ENCODE measurements at places on chromosomes 1 and 21.

GRCh38 chr1:165857046-165857801, 29.8 kb downstream of the UCK2 start:
- no peak for DNase-seq

GRCh38 chr1:239458144-239458500, 71.8 kb downstream of the CHRM3 start:
- no peak for DNase-seq

DNA sequence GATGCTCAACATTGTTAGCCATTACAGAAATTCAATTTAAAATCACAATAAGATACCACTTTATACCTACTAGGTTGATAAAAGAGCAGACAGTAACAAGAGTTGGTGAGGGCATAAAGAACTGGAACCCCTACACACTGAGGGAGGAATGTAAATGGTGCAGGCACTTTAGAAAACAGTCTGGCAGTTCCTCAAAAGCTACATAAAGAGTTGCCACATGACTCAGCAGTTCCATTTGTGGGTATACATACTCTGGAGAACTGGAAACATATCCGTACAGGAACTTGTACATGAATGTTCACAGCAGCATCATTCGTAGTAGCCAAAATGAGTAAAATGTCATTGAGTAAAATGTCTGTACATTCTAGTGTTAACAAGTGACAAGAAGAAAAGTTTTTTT, 17.0 kb downstream of the NSL1 start:
- DNase-seq, result no peak

GRCh38 chr1:203867802-203868201, 6.4 kb downstream of the SNRPE start:
- DNase-seq, result no peak

DNA sequence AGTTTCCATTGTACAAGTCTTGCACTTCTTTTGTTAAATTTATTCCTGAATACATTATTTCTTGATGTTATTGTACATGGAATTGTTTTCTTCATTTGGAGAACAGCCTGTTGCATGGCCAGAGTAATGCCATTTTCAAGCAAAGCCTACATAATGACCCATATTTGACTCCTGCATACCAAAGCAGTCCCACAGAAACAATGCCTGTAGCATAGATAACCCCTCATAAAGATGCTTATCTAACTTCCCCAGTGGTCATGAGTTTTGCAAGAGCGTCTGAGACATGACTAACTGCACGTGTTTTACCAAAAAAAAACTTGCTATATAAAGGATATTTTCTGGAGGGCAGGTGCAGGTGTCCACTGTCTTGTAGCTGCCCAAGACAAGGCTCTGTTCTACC, 30.3 kb upstream of the RLF start:
- no peak for DNase-seq

- no peak for DNase-seq
These were observed 10.3 kb downstream of the SON start for GRCh38 chr21:33552999-33553598.

- no peak for DNase-seq
These were observed 261.0 kb downstream of the ASTN1 start for GRCh38 chr1:176903474-176903873.

DNA sequence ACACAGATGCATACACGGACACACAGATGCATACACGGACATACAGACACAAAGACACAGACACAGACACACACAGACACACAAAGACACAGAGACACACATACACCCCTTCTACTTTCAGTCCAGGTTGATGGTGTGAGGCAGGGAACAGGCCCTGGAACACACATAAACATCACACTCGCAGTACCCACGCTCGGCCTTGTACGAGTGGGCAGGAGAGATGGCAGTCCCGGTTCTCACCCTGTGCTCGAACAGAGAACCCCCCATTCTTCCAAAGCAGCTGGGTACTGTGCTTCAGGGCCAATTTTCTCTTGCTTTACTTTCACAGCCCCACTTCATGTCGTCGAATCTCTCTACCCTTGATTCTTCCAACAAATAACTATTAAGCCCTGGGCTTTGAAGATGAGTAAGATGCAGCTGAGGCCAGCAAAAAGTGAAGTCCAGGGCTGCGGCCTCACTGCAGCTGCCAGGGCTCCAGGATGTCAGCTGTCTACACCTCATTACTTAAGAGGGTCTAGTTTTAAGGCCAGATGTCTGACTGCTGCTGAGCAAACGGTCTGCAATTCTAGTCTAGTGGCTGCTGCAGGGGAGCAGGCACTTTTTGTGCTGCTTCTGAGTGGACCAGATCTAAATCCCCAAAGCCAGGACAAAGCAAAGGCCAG, 90.1 kb downstream of the PGBD5 start:
- no peak for DNase-seq

GRCh38 chr1:188642704-188643103, 1814.0 kb downstream of the PLA2G4A start:
- no peak for DNase-seq

DNA sequence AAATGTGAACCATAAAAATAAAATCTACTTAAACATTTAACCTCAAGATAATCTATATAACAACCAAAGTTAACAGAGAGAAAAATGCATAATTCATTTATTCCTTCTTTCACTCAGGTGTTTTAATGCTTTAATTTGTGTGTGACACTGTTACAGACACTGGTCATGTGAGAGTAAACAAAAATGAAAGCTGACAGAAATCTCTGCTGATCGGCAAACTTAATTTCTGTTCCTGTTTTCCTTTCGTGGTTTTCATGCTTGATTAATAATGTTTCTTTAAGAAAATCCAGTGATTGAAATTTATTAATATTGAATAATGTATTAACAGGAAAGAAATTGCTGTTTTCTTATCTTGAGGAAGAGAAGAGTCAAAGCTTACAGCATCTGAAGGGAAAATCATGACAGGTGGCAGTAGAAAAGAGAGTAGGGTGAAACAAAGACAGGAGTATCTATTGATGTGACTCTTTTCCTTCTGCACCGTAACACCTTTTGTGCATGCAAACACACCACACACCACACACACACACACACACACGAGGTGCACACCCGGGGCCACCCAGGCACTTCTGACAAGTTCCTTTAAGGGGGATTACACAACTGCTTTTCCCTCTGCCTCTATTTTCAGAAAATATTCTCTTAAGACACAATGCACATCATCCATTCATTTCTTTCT, 1.6 kb downstream of the OR2AK2 start:
- DNase-seq, result no peak

GRCh38 chr1:119859647-119860046, 36.7 kb downstream of the ADAM30 start:
- DNase-seq, result no peak

DNA sequence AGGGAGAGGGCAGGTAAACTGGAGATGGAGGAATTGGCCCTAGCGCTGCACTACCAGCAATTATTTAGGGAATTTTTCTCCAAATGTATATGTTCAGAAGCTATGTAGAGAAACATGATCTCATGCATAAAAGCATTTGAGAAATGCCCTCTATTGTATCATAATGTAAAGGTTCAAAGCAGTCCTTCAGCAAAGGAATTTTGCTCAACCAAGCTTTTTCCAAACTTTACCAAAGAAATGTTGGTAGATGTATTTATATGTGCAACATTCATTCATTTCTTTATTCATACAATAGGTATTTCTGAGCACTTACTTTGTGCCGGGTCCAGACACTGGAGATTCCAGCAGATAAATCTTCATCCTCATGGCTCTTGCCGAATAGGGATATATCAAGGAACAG, 64.4 kb downstream of the XCL1 start:
- no peak for DNase-seq

DNA sequence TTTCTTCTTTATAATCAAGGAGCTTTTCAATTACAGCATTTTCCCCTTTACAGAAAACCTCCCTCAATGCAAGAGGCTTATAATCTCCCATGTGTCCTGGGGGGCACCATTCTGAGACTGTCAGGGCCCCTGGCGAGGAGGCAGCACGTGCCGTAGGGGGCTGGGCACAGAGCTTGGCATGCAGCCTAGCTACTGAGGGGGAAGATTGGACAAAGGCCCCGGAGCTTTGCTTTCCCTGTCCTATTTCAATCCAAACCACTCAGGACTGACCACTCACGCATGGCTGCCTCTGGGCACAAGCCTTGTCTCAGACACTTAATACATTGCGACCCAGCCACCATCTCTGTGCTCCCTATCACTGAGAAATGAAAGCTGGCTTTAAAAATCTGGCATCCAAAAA, 2.8 kb upstream of the RAP1GAP start:
- no peak for DNase-seq

DNA sequence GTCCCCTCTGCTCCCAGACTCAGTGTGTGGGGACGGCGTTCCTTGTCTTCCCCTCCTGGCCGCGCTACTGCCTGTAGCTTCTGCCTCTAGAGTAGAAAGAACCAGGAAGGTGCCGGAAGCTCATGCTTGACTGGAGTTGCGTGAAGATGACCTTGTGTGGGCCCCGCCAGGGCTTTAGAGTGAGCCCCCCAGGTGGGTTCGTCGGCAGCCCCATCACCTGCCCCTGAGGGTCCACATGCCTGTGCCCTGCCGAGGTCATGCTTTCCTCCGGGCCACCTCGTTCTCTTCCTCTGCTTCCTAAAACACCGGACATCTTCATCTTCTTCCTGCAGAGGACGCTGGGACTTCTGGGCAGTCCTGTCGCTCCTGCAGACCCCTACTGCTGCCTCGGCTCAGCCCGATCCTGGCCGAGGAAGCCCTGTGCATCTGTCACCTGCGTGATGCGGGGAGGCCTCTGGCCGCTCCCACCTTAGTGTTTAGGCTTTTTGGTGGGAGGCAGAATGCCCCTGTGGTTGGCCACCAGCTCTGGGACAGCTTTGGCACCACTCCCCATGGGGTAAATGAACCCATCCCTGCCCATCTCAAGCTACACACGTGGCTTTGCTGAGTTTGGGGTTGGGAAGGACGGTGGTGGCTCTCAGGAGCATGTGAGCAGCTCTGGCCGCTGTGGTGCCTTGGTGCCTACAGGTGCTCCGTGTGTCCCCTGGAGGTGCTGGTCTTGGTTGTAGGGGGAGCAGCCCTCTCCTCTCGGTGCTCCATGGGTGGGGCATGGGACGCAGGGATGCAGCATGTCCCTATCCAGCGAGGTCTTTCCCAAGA, 12.3 kb downstream of the OBSCN start:
- no peak for DNase-seq

DNA sequence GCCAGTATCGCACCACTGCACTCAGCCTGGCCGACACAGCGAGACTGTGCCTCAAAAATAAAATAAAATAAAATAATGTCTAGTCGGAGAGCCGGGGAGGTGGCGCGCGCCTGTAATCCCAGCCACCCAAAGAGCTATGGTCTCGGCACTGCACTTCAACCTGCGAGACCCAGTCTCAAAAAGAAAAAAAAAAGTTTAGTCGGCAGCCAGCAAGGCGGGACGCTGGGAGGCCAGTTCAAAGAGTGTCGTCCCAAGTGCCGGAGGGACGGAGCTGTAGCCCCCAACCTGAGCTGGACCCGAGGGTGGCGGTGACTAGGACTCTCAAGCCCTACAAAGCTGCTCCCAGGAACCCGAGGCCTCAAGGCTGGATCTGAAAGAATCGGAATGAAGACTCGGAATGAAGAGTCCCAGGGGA, 632 bp upstream of the FALEC start:
- no peak for DNase-seq

All from stimulated activated CD8-positive, alpha-beta memory T cell treated with anti-CD3 and anti-CD28 coated beads, Interleukin-4, amount 100 ng/mL, for 48 hours (primary cell).